ENCODE measurements at places on chromosomes 3 and 15.

DNA sequence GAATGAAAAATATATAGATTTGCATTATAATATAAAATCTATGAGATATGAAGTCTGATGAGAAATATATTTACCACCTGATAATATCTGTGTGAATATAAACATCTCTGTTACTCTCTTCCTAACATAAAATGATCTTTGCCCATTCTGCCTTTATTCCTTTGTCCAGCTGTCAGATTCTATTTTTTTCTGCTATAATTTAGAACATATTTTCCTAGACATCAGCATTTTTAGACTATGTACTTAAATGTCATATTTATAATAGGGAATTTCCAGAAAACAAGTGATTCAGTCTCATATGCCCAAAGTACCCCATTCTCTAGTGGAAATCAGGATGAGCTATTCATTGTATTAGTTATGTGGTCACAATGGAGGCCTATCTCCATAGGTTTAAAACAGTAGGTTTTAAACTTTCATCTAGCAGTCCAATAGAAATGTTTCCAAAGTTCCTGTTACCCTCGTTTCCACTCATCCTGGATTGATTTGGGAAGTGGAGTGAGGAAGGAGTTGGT, 83.3 kb downstream of the FILIP1L start:
- DNase-seq: no peak

GRCh38 chr3:184748219-184749135, 36.6 kb upstream of the MAGEF1 start:
- DNase-seq: no peak

GRCh38 chr3:194133661-194134230, 2.2 kb upstream of the HES1 start:
- no peak for DNase-seq

GRCh38 chr3:14503706-14504065, 36.5 kb downstream of the GRIP2 start:
- no peak for DNase-seq

DNA sequence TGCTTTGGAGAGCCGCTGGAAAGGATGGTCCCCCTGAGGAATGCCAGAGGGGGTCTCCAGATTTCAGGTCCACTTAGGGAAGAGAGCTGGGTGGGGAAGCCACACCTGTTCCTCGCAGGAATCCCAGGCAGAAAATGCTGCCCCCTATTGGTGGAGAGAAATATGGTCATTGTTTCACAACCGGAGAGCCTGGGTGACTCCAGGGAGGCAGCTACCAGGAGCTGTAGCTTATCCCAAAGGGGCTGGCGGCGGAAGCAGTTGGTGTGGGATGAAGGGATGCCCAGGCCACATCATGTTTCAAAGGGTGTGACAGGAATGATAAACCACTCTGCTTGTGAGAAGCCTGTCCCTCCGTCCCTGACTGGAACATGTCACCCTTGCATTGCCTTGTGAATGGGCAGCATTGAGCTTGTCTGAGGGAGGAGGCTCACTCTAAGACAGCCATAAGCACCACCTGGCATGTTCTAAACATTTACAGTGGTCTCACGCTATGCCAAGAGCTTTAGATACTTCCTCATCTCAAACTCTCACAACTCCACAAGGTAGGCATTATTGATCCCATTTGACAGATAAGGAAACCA, 34.5 kb downstream of the POMGNT2 start:
- DNase-seq: peak; percentile 4

- peak; percentile 58 for DNase-seq
Observed at GRCh38 chr3:51669241-51670052, 1.6 kb upstream of the TEX264 start.

GRCh38 chr15:91954292-91954691, 100.8 kb downstream of the SLCO3A1 start:
- DNase-seq: no peak

DNA sequence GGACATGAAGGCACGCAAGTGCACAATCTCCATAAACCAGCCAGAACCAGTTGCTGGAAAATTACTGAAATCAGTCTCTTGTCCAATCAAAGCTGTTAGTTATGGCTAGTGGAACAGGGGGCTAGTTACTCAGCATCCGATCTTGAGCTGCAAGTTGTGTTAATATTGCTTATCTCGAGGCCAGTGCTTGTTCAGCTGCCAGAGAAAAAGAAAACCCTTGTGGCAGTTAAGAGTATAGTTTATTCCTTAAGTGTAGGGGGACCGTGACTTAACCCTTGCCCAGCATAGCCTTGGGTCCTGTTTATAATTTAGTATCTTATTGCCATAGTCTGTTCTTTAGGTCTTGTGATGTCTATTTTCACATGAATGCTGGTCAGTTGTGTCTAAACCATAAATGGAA, 268.5 kb downstream of the CD47 start:
- DNase-seq: no peak

GRCh38 chr15:89021224-89021623, 67.0 kb upstream of the ABHD2 start:
- no peak for DNase-seq

GRCh38 chr3:45462522-45463265, 74.3 kb downstream of the LARS2 start:
- DNase-seq: no peak

DNA sequence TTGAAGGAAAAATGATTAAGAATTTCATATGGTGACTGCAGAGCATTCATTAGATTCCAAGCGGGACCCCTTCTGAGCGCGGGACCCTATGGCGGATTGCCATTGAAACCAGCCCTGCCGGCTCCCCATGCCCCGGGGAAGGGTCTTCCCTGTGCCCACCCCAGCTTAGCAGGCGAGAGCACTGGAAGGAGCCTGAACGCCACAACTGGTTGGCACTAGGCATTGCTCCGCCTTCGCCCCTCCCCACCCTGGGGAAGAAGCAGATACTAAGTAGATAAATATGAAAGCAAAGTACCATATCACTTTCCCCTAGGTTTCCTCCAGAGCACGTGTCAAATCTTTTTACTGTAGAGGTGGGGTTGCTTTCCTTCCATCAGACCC, 70.7 kb downstream of the CYP19A1 start:
- DNase-seq: no peak

DNA sequence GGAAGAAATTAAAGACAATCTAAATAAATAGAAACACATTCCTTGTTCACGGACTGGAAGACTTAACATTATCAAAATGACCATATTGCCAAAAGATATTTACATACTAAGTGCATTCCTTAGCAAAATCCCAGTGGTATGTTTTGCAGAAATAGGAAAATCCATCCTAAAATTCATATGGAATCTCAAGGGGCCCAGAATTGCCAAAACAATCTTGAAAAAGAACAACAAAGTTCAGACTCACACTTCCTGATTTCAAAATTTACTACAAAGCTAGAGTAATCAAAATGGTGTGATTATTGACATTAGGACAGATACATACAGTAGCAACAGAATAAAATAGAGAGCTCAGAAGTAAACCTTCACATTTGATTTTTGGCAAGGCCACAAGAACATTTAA, 515.5 kb downstream of the OCA2 start:
- no peak for DNase-seq

- no peak for DNase-seq
Observed at GRCh38 chr3:120821426-120821825, 78.9 kb downstream of the GTF2E1 start.

DNA sequence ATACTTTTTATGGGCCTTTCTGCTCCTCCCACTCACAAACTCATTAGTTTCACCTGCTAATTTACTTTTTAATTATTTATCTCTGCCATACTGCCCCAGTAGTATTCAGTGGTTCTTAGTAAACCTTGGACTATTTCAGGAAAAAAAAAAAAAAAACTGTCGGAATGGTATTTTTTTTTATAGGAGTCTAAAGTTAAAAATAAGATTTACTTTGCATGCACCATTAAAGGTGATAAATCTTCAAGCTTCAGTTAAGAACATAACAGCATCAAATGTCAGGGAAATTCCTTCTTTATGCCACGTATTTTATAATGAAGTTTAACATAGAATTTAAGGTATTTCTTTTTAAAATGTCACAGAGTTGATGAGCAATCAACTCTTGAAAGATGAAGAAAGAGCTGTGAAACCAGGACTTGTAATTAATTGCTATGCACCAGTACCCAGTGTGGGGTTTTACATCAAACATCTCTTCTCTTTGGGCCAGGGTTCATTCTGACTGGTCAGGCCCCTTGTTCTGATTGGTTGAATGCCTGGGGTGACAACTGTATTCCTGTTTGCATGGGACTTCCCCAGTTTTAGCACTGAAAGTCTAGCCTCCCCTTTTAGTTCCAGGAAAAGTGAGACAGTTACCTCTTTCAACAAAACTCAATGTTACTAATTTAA, 40.3 kb upstream of the PTPRG start:
- no peak for DNase-seq

- DNase-seq: no peak
Observed at GRCh38 chr15:58490086-58490887, 58.5 kb downstream of the LIPC start.

DNA sequence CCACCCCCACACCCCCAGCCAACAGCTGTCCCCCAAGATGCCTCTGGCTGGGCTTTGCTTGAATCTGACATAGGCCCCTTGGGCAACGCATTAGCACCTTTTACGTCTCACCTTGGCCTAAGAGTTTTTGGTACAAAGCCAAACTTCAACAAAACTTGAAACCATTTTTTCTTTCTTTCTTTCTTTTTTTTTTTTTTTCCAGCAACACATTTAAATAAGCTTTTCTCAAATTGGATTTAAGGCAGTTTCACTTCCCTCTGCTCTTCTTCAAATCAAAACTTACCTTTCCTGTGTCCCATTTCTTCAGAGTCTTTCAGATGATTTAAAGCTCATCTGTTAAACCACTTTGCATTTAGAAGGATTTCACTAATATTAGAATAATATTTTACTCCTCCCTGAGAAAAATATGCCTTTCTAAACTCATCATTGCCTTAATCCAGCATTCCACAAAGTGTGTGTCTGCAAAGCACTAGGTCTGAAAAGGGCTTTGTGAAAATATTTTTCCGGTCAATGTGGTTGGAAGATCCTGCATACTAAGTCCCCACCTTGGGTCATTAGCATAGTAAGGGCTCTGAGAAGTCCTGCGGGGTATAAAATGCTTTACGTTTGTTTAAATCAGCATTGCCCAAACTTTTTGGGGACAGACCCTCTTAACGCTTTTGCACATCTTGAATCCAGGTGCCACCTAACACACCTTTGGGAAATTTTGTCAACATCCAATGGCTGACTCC, 217.0 kb downstream of the TLE3 start:
- no peak for DNase-seq

Measured in NCI-H1930 (cell line).